Natural killer cell treated with Interleukin-12 subunit alpha and Interleukin-12 subunit beta and Interleukin-15 and Interleukin-18, amount 100 ng/mL, for 72 hours (primary cell): ENCODE measurements at places on chromosomes 5 and 9. TPM values are rescaled to one million over a fixed set of nuclear protein-coding genes. Genes with fewer than 3 reads are reported as not detected.

Gene RASEF
- not detected for total RNA-seq

Gene SPATA24
- total RNA-seq: 6.4 TPM

Gene MARCOL
- total RNA-seq: not detected

Gene LHX6
- total RNA-seq: not detected

Gene FAM200C
- total RNA-seq: 0.78 TPM

Gene CXCL14
- not detected for total RNA-seq

Gene SMIM23
- total RNA-seq: not detected

Gene FOXD4L3
- not detected for total RNA-seq
